ENCODE measurements at places on chromosomes 6 and 20. TPM values are rescaled to one million over a fixed set of nuclear protein-coding genes. Genes with fewer than 3 reads are reported as not detected.

- no peak for DNase-seq
These were observed 1.1 kb upstream of the TRAM2 start for GRCh38 chr6:52577778-52578463.

DNA sequence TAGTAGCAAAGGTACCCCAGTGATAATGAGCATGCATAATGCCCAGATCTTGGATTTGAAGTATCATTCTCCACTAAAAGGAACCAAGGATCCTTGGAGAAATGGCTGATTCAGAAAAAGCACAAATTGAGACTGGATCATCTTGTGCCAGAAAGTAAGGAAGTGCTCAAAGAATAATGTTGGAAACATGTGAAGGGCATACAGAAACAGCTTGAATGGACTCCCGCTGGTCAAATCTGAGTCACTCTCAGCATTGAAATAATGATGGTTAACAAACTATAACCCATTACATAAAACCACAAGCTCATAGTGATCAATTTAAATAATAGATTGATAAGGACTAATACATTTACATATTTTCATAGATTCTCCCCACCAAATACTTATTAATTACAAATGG, 3.6 kb upstream of the OSTM1 start:
- no peak for DNase-seq

GRCh38 chr6:4910037-4910760, 93.6 kb downstream of the RPP40 start:
- DNase-seq, result no peak

- no peak for DNase-seq
These were observed 75.7 kb downstream of the SYNDIG1 start for GRCh38 chr20:24545168-24545567.

DNA sequence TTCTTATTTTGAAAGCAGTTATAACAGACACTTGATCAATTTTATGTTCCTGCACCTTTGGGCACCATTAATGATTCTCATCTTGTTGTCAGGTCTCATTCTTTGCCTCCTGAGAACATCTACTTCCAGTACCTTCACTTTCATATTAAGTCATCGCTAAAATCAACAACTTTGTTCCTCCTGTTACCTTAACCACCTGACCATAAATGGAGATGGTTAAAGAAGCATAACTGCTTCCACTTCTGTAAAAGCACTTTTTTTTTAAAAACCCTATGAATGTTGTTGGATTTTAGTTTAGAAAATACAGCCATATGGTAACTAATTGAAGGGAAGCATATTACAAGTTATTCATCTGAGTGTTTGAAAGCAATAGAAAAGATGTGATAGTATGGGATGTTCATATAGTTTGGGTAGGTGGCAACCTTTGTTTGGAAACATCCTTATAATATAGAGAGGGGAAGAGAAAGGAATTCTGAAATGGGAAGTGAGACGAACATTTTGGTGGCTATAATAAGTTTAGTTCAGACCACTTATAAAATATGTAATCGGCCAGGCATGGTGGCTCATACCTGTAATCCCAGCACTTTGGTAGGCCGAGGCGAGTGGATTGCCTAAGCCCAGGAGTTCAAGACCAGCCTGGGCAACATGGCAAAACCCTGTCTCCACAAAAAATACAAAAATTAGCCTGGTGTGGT, 53.9 kb downstream of the AFG1L start:
- no peak for DNase-seq

DNA sequence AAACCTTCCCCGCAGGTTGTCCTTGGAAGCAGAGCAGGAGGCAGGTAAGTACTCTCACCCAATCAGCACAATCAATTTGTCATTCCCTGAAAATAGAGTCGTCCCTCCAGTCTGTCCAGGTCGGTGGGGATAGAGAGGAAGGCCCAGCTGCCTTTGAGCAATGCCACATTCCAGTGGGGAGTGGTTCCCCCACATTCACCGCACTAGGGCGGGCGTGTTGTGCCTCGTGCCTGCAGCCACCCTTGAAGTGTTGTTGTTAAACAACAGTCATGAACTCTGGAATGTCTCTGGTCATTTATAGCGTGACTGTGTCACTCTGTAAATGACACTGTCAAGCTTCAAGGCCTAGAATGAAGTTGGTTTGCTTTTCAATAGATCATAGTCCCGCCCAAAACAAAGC, 33.4 kb downstream of the PRDM1 start:
- DNase-seq, result no peak

- no peak for DNase-seq
These were observed 73.4 kb downstream of the SSR1 start for GRCh38 chr6:7239590-7239948.

GRCh38 chr6:170460641-170461040, 92.5 kb downstream of the PSMB1 start:
- no peak for DNase-seq

DNA sequence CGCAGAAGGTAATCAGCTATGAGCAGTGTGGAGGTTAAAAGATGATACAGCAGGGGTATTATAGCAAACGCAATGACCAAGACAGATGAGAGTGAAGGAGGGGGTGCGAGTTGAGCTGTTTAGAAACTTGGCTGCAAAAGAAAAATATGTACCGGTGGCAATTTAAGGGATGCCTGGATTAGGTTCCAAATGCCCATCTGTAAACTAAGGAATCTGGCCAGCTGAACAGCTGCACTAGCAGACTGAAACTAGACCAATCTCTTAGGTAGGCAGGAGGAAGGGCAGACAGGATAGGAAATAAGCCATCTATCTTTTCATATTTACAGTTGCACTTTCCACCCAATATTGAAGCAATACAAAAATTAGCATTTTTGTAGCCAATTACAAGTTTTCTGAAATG, 407.6 kb downstream of the HTR1B start:
- DNase-seq, result no peak

DNA sequence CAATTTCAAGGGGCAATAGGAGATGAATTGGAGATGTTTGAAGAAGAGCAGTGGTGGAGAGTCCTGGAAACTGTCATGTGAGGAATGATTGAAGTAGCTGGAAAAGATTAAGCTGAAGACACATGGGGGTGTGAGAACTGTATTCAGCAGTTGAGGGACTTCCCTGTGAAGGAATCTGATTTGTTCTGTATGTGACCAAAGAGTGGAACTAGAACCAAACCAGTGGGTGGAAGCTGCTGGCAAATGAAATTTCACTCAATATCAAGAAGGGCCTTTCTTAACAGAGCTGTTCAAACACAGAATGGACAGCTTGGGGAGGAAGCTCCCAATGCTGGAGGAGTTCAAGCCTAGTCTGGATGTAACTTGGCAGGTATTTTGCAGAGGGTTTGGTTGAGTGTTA, 21.3 kb downstream of the SEC23B start:
- DNase-seq, result no peak

DNA sequence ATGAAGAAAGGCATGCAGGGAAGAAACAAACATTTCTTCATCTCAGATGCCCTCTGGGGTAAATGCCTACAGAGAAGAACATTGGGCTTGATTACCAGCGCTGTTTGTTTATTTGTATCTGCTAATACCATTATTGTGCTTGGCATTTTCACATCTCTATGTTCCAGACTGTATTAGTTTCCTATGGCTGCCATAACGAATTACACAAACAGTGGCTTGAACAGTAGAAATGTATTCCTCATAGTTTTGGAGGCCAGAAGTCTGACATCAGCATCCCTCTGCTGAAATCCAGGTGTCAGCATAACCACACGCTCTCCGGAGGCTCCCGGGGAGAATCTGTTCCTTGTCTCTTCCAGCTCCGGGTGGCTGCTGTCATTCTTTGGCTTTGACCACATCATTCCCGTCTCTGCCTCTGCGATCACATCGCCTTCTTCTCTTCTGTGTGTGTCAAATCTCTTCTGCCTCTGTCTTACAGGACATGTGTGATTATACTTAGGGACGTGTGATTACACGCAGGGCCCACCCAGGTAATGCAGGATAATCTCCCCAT, 241.6 kb upstream of the SUPT3H start:
- DNase-seq, result no peak

- no peak for DNase-seq
These were observed 494.1 kb upstream of the ARID1B start for GRCh38 chr6:156283091-156283490.

DNA sequence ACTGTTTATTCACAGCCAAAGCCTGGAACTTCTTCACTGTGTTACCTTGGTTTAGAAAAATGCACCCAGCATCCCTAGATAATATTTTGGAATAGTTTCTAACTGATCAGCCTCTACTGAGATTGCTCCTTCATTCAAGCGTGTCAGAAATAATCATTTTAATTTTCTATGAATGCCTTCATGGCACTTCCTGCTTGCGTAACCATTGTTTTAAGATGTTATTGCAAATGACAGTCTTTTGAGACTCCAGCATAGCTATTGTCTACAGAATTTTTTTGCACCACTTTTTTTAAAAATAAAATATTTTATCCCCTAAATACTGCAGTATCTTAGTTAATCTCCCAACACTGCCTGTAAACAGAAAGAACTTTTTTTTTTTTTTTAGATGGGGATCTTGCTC, 213.1 kb downstream of the PHACTR1 start:
- DNase-seq, result no peak

DNA sequence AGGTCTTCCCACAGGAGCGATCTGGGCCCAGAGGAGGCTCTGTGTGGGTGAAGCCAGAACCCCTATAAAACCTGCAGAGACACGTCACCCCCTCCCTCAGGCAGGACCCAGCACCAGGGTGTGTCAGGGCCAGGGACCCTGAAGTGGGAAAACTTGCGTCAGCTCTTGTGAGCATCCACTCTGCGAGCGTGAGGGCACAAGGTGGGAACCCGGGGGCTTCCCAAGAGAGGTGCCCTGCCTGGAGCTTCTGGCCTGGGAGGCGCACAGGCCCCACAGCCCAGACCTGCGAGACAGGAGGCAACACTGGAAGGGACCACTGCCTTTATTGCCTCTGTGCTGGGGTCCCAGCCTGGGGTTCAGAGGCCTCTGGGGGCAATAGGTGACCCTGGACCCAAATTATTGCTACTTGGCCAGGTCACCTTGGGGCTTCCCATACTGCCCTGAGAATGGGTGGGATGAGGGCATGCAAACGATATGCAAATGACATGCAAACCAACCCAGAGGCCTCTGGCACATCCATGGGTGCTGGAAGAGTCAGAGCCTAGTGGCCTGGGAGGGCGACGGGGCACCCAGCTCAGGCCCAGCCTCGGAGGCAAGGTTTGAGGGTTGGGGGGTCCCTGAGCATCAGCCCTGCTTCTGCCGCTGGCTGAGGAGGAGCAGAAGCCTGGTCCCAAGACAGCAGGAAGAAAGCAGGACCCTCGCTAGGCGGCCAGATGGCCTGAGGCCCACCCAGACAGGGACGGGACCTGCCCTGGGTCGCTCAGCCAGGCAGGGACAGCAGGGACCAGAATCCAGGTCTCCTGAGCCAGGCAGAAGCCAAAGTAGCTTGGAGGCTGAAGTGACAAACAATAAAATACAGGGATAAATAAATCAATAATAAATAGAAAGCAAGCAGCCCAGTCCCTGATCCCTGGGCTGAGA, 5.1 kb upstream of the C20orf144 start:
- DNase-seq, result no peak

DNA sequence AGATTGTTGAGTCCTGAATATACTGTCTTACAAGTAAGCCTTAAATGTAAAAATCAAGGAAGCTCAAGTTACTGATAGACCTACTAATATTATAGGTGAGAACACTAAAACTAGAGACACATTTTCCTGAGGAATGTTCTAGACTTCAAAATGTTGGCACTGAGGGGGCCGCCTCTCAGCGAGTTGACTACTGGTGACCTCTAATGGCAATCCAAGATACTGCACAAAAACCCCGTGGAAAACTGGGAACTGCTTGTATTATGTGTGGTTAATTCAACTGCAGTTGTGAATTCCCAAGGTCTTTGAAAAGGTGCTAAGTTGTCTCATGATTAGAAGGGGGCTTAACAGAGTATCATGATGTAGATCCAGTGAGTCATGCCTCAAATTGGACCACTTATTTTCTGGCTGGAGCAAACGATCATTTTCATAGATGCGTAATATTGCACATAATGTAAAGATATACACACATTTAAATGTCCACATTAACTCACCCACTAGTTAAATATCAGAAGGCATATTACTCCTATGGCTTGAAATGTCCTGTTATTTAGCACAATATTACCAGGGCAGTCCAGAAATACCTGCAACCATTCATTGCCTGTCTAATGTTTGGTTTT, 336.2 kb downstream of the FOXA2 start:
- no peak for DNase-seq

DNA sequence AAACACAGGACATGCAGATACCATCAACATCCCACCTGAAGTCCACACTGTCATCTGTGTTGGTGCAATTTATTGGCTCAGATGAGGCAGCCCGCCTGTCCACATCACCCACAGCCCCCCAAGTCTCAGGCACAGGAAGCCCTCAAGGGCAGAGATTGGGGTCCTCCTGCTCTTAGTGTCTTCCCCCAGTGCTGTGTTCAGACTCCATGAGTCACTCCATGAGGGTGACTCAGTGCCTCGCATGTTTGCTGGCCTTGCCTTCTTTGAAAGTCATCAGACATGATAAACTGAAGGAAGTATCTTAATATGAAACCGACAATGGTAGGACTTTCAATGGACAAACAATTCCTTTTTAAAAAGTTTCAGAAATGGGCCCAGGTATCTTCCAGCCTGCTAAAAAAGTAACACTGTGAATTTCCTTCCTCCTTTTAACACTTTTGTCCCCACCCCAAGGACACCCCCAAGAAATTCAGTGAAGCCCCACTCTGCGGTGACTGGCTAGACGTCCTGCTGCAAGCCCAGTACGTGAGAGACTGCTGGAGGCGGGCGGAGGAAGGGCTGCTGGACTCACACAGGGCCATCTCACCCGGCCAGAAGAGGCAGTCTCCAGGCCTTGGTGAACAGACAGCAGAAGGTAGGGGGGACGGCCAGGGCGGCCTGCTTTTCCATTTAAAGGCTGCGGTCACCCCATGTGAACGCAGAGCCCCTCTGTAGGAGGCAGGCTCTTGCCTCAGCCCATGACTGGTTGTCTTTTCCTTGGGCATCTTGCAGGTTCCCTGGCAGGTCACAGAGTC, 43.0 kb upstream of the KCNK16 start:
- no peak for DNase-seq

- no peak for DNase-seq
These were observed 117.2 kb downstream of the BACH2 start for GRCh38 chr6:90179190-90180169.

DNA sequence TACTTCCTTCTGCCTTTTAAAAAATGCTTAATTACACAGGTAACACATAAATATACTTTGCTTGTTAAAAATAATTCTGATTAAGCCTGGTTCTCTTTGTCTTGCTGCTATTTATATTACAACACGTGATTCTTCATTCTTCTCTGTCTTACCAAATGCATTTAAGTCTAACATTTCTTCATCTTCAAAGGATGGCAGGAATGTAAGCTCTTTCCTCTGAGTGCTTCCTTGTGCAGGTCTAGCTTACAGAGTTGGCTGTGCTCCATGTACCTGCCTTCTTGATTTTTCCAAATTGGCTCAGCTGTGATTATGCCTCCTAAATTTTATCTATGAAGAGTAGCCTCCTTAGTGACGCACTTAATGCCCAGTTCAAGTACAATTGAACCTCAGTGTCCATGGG, 44.4 kb downstream of the RNF144B start:
- DNase-seq, result no peak

TNNC2 gene
- total RNA-seq, result 0.13 TPM

DNAH8 gene
- not detected for total RNA-seq

PTPN1 gene
- 29.6 TPM for total RNA-seq

SRC gene
- total RNA-seq, result 4.7 TPM

TFAP2A gene
- total RNA-seq, result not detected

NOX3 gene
- total RNA-seq, result not detected

MUC22 gene
- not detected for total RNA-seq

PHACTR3 gene
- total RNA-seq, result 3.2 TPM

SLC12A5 gene
- 0.51 TPM for total RNA-seq

HLA-DRB5 gene
- 0.13 TPM for total RNA-seq

CRISP2 gene
- not detected for total RNA-seq
